ENCODE measurements at places on chromosomes 1 and 21. TPM values are rescaled to one million over a fixed set of nuclear protein-coding genes. Genes with fewer than 3 reads are reported as not detected.

RCSD1 gene
- 78.3 TPM for total RNA-seq

TSPAN1 gene
- total RNA-seq = 0.18 TPM

ACOT11 gene
- 0.72 TPM for total RNA-seq

DNA sequence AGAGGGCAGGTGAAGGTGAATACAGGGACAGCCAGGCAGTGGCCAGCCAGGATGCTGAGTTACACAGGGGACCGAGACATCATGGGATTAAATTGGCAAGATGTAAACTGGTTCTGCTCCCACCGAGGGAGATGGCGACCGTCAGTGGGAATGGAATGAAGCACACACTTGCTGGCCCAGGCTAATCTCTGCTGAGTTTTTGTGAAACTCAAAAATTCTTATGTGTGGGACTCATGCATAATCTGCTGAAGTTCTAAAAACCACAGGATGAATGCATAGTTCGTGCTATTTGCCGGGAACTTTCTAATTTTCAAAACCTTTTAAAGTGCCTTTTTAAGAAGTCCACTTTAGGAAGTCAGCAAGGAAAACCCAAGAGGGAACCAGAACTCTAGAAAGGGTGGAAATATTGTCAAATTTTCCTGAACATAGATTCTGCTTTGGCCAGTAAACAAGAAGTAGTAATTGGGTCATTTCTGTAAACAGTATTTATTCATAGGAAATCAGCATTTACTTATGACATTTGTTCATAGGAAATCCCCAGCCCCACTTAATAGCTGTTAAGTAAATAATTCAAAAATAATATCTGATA lies 85.4 kb upstream of the ROR1 start:
- DNase-seq = no peak

- DNase-seq = no peak
Observed at GRCh38 chr1:229325853-229326487, 16.9 kb downstream of the CCSAP start.

- no peak for DNase-seq
Observed at GRCh38 chr1:231590453-231591198, 36.0 kb upstream of the DISC1 start.

DNA sequence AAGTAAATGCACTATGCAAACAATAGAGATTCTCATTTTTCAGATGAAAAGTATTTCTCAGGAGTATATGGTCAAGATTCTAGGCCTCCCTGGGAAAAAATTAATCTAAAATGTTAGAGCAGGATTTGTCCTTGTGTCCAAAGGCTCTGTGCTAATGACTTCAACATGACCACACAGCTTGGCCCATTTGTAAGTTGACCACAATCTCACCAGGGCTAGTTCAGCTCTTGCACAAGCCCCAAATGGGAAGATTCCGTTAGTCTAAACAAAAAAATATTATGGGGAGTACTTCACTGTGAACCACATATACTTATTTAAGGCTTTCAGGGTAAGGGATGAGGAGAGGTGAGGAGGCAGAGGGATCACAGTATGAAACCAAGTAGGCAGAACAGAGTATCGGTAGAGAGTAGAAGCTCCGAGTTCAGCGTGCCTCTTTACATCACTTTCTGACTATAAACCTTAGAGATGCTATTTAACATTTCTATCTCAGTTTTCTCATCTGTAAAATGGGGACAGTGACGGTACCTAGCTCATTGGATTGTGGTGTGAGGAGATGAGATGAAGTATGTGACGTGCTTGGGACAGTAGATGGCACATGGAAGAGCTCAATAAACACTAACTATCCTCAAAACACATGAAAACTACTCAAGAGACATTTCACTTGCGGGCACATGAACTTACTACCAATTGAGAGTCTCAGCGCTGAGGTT lies 37.8 kb upstream of the CTTNBP2NL start:
- DNase-seq = no peak

DNA sequence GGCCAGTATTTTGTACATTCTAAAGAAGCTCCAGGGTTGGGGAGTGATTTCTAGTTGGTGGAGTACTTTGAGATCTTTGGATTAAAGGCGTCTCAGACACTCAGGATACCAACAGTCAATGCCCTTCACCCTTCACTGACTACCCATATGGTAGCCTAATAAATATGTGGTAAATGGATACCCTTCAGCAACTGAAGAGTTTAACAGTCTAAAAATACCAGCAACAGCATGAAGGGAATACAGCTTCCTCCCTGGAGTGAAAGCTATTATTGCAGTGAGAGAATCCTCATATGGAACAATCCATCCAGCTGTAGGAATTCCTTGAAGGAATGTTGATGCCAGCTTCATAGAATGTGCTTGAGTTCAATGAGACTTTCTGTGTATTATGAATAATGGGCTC lies 26.8 kb downstream of the DNAJC11 start:
- no peak for DNase-seq

DNA sequence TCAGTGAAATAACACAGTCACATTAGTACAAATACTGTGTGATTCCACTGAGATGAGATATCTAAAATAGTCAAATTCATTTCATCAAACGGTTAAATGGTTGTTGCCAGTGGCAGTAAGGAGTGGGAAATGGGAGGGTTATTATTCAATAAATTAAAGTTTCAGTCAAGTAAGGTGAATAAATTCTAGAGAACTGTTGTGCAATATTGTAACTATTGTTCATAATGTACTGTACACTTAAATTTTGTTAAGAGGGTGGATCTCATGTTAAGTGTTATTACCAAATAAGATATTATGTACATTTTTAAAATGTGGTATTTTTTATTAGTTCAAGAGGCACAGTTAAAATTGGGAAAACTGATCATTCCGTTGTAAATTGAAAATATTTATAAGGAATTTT lies 463.3 kb upstream of the BRINP3 start:
- no peak for DNase-seq

GRCh38 chr1:70993798-70994197 lies 53.8 kb downstream of the PTGER3 start:
- no peak for DNase-seq

Measured in GM12878 (cell line).